ENCODE measurements at places on chromosomes 7 and 10.
A peak's percentile ranks its signal among the peaks of the same experiment; 100 is the strongest.

GRCh38 chr7:18663321-18663720 is 167.8 kb downstream of the HDAC9 start:
- no peak for DNase-seq

- DNase-seq: no peak
Observed at GRCh38 chr10:123459371-123460091, 206.6 kb upstream of the GPR26 start.

- no peak for DNase-seq
Observed at GRCh38 chr7:114799628-114800028, 122.3 kb upstream of the MDFIC start.

GRCh38 chr7:74194686-74195085 is 15.1 kb upstream of the LAT2 start:
- no peak for DNase-seq

DNA sequence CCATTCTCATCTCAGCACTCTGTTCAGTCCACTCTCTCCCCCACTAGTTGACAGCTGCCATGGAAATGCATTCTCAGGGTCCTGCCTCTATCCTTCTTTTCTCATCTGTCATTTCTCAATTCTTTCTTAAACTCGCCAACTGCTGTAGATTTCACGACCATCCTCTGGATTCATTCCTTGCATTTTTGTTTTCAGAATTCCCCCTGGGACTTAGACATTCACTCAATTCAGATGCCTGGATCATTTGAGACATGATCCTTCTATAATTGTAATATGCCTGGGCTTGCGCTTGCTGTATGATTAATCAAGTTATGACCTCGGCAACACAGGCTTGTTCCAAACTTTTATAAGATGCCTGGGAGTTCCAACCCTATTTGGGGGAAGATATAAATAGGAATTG is 104.5 kb downstream of the RAB11FIP2 start:
- peak; percentile 58 for DNase-seq

GRCh38 chr7:157474685-157475084 is 137.9 kb downstream of the DNAJB6 start:
- no peak for DNase-seq

DNA sequence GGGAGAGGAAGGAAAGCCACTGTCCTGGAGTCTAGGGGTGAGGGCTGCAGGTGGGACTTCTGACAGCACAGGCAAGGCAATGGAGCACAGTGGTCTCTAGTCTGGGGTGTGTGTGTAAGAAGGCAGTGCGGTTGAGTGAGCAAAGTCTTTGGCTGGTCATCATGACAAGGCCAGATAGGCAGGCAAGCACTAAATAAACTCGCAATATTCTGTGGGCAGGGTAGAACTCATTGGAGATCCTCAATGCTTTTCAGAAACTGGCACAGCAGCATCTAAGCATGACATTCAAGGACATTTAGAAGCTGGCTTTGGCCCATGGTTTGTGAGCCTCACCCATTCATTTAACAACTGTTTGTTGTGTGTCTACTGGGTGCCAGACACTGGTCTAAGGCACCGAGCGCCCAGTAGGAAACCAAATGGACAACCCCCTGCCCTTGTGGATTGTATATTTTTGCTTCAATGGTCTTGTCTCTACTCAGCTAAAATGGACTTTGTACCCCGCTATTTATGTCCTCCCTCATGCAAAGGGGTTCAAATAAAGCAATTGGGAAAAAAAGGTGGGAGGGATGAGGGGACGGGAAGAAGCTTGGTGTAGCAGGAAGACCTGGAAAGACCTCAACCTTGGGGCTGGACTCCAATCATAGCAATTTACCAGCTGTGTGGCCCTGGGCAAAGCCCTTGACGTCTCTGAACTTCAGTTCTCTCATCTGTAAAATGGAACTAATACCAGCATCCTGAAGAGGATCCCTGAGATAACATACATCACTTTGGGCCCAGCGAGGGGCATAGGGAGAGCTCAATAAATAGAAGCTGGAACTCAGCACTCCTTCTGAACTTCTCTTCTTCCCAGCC is 116.0 kb downstream of the NEURL1 start:
- no peak for DNase-seq

DNA sequence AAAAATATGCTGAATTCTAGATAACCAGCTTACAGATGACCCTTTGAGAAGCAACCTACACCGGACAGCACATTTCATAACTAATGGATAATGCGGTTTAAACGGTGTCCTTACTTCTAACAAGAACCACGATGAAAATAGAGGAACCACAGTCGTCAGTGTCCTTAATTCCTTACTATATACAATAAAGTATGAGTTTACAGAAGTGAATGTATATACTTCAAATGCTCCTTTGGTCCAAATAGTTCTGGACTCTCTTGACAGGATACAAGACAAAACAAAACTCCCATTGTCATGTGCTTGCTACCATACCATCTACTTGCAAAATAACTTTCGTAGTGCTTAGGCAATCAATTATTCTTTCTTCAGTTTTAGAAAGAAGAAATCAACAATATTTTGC is 2.4 kb downstream of the NAMPT start:
- no peak for DNase-seq

GRCh38 chr10:129552119-129552518 is 85.1 kb downstream of the MGMT start:
- DNase-seq: no peak
